Trophoblast cell (in vitro differentiated cells and primary cell): ENCODE measurements at places on chromosomes 12 and 14.

GRCh38 chr12:57133916-57134315 is 5.6 kb downstream of the LRP1 start:
- peak overlapping the region; percentile 94 for H3K27ac ChIP-seq
- no peak for DNase-seq
- H3K4me1 ChIP-seq = peaks cover 67% of the 10 kb centered on the region
- peaks cover 7% of the 10 kb centered on the region for H3K36me3 ChIP-seq
- no peak overlapping the region for H3K4me3 ChIP-seq

- H3K27ac ChIP-seq = no peak overlapping the region
- H3K4me1 ChIP-seq = peaks cover 14% of the 10 kb centered on the region
Measured at GRCh38 chr12:11769723-11770514, 120.4 kb downstream of the ETV6 start.

- H3K27ac ChIP-seq = no peak overlapping the region
- H3K36me3 ChIP-seq = peaks cover 1% of the 10 kb centered on the region
- no peaks in the 10 kb centered on the region for H3K4me1 ChIP-seq
- DNase-seq = peak; percentile 62
Measured at GRCh38 chr12:26701604-26702215, 131.3 kb downstream of the ITPR2 start.

DNA sequence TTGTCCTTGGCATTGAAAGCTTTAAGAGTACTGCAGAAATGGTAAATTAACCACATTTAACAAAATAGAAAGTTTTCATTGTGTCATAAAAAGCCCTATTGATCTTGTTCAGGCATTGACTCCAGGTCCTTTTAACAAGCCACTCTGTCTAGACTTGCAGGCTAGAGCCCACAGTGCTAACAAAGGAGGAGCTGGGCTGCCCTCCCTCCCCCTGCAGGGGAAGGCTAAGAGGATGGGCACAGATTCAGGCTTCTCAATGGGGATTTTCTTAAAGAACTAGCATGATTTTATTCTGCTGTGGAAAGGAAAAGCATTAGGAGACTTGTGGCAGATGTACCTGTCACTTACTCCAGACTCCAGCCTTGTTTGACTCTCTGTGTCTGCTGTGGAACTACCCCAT is 463.6 kb downstream of the NRXN3 start:
- H3K27ac ChIP-seq = peak overlapping the region; percentile 72
- H3K4me1 ChIP-seq = peaks cover 6% of the 10 kb centered on the region
- no peaks in the 10 kb centered on the region for H3K27me3 ChIP-seq

DNA sequence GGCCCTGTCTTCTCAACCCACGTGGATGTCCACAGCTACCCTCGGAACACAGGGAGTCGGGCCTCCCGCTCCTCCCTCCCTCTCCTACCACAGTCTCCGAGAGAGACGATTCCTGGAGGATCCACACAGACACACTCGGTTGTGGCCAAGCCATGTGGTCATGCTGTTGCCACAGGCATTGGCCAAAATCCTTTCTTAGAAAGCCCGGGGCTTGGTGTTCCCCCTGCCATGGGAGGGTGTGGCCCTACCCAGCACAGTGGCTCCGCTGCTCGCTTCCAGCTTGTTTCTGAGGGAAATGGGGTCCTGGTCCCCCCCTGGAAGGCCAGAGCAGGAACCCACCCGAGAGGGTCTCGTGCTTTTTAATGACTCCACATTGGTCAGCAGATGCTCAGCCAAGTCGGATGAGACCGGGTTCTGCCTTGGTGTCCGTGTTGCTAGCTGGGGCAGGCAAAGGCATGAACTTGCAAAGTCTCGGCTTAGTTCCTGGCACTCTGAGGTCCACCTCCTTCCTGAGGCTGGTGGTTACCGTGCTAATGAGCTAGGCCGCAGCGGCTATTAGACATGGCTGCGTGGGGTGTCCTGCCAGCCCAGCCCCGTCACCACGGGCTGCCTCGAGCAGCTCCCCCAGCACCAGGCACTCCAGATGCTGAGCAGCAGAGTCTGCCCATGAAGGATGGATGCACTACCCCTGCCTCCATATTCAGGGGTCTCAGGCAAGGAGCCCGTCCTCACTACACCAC is 46.8 kb upstream of the MEG3 start:
- no peaks in the 10 kb centered on the region for H3K36me3 ChIP-seq
- H3K27ac ChIP-seq = no peak overlapping the region
- H3K4me3 ChIP-seq = peak overlapping the region; percentile 12
- no peaks in the 10 kb centered on the region for H3K27me3 ChIP-seq

GRCh38 chr12:131452444-131452860 is 258.4 kb upstream of the SFSWAP start:
- no peak overlapping the region for H3K27ac ChIP-seq
- H3K4me1 ChIP-seq = no peaks in the 10 kb centered on the region
- no peaks in the 10 kb centered on the region for H3K36me3 ChIP-seq
- H3K27me3 ChIP-seq = no peaks in the 10 kb centered on the region
- peak; percentile 20 for DNase-seq
- no peak overlapping the region for H3K4me3 ChIP-seq

DNA sequence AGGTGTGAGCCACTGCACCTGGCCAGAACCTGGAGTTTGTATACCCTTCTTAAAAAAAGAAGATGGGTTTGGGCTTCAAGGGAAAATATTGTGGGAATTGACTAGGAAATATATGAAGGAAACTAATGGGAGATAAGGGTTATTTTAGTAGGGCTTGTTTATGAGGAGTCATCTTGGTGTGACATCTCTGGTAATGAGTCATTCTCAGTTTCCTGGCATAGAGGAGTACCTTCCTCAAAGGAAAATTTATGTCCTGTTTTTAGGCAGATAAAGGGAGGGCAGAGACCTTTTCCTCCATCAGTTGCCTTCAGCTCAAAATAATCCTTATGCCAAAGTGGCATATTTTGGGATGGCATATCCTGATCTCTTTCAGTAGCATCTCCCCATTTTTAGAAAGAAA is 30.6 kb upstream of the NFKBIA start:
- no peak overlapping the region for H3K27ac ChIP-seq
- no peak for DNase-seq
- H3K4me1 ChIP-seq = no peaks in the 10 kb centered on the region

DNA sequence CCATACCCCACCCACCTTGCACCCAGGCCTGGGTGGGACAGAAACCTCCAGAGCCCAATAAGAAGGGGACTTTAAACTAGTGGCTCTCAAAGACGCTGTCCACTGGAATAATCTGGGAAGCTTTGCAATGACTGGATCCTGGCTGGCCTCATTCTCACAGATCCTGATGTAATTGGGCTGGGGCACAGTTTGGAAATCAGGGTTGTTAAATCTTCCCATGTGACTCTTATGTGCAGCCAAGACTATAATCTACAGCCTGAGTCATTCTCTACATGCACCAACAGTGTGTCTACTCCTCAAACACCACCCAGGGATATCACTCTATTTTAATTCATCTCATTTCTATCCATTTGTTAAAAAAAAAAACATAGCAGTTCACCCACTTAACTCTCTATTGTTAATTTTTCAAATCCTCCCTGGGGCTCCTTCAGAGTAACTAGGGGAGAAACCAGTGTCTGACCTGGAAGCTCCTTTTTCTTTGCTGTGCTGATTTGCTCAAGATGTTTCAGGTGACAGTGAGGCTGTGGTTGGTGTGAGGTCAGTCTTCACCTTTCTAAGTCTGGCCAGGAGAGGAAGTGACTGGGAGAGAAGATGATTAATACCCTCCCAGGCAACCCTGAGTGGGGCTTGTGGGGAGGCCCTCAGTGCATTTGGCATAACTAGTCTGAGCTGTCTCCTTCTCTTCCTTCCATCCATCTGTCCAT is 211.6 kb upstream of the SFSWAP start:
- no peaks in the 10 kb centered on the region for H3K4me1 ChIP-seq
- H3K27me3 ChIP-seq = no peaks in the 10 kb centered on the region
- no peak overlapping the region for H3K27ac ChIP-seq

DNA sequence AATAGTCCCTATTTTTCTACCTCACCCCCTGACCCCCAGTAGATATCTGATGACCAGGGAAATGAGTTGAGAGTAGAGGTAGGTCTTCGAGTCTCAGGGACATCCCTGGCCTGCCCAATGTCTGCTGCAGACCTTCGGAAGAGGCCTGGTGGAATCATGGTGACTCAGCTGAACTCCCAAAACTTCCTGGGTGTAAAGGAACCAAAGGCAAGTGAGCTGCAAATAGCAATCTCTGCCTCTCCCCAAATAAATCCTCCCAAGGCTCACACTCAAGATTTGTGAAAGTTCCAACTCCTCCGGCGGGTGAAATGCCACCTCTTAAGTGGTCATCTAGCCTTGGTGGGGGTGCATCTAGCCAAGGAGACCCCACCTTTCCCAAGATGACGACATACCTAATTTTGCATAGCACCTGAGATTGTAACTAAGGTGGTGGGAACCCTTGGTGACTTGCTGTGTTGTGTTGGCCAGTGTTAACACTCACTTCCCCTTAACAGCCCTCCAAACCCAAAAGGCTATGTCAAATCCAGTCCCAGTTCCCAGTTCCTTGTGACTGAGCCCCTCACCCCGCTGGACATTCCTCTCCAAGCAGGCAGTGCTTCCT is 6.3 kb downstream of the ZFP36L1 start:
- peak overlapping the region; percentile 21 for H3K27ac ChIP-seq
- peaks cover 21% of the 10 kb centered on the region for H3K4me1 ChIP-seq
- peak; percentile 79 for DNase-seq
- H3K36me3 ChIP-seq = peaks cover 24% of the 10 kb centered on the region

GRCh38 chr12:25332143-25332542 is 81.4 kb upstream of the KRAS start:
- no peak overlapping the region for H3K27ac ChIP-seq
- no peak for DNase-seq
- H3K27me3 ChIP-seq = no peaks in the 10 kb centered on the region
- no peaks in the 10 kb centered on the region for H3K4me1 ChIP-seq

GRCh38 chr12:13036881-13037280 is 7.3 kb upstream of the FAM234B start:
- H3K27me3 ChIP-seq = no peaks in the 10 kb centered on the region
- peaks cover 2% of the 10 kb centered on the region for H3K4me1 ChIP-seq
- H3K4me3 ChIP-seq = no peak overlapping the region
- no peak overlapping the region for H3K27ac ChIP-seq

DNA sequence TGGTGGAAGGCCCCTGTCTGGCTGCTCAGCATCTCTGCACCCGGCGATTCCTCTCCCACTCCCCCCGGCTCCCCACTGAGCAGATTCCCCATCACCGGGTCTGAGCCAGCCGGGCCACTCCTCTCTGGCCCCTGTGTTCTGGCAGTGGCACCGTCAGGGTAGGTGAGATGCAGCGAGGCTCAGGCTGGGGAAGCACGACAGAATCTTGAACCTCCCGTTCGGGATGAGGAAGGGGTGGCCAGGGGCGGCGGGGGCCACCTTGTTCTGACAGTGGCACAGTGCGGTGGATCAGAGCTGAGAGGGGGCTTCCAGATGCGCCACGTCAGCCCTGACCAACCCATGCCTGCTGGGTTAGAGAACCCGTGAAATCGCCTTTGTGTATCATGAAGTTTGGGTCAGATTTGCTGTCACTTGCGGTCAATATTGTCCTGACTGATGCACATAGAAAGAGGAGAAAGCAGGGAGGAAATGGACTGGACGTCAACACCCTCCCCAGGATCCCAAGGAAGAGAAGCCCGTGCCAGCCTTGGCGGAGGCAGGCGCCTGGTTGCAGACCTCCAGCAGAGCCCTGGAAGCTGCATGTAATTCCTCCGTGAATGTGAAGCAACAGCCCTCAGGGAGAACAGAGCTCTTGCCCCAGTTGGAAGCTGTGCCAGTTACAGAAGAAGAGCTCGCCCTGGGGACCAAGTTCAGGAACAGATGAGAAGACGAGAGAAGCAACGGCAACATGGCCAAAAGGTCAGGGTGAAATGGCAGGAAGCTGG is 137.1 kb upstream of the SFSWAP start:
- no peaks in the 10 kb centered on the region for H3K4me1 ChIP-seq
- no peak for DNase-seq
- H3K36me3 ChIP-seq = no peaks in the 10 kb centered on the region
- H3K27ac ChIP-seq = no peak overlapping the region
